ENCODE measurements at places on chromosomes 13 and 19. TPM values are rescaled to one million over a fixed set of nuclear protein-coding genes. Genes with fewer than 3 reads are reported as not detected.

Gene SOX1
- 1.4 TPM for total RNA-seq

Gene LGALS14
- total RNA-seq, result not detected

Gene ATG4D
- 19.4 TPM for total RNA-seq

Gene ZNF546
- 19.0 TPM for total RNA-seq

Gene ZNF441
- total RNA-seq, result 36.7 TPM

Gene CERS1
- total RNA-seq, result 8.6 TPM

Gene FAM216B
- total RNA-seq, result 0.55 TPM
